ENCODE measurements at places on chromosomes 5 and 9.

DNA sequence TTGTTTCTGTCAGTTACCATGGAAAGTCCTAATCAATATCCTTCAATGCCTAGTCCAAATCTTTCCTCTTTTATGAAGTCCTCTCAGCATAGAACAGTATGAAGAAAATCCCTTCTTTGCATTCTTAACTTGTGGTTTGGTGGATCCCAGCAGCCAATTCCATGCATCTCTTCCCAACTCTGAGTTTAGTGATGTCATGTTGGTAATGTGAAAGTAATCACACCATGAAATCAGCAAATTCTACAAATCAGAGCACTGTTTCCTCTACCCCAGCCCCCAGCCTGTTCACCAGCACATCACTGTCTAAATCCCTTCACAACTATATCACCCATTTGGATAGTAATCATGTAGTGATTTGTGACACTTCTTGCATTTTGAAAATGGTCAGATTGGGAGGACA, 4.7 kb upstream of the C1QTNF2 start:
- DNase-seq = no peak

DNA sequence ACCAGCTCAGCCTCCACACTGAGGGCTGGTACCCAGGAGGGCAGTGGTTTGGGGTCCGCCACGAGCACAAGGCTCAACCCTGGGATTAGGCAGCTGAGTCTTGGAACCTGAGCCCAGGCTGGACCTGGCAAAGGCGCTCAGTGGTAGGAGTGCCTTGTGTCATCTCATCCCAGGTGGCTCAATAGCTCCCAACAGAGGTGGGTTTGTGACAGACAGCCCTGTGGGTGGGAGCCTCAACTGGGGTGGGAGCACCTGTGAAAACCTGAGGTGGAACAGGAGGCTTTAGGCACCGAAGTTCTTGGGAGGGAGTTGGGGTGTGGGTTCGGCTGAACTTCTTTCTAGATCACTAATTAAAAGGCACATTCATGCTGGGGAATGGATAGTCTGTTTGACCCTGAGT, 35.2 kb upstream of the SMU1 start:
- DNase-seq = no peak

GRCh38 chr9:20189871-20190270, 401.0 kb upstream of the SLC24A2 start:
- no peak for DNase-seq

GRCh38 chr5:36040651-36041536, 25.8 kb downstream of the UGT3A2 start:
- DNase-seq = no peak

GRCh38 chr9:105069696-105070095, 141.7 kb upstream of the ABCA1 start:
- peak; percentile 66 for DNase-seq

DNA sequence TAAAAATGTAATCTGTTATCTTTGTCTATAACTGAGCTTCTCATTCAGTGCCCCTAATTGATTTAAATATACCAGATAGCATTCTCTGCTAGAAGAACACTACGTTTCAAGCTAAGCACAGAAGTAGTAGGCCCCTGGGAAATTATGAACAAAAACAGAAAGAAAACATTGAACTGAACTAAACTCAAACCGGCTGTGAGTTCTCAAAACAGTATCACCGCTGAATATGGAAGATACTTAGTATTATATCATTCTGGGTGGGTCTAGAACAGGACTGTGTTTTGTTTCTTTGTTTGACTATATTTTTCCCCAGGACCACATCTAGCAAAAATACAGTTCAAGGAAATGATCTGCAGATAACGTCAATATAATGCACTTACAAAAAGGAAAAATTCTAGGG, 95.1 kb upstream of the HMHB1 start:
- DNase-seq = no peak

DNA sequence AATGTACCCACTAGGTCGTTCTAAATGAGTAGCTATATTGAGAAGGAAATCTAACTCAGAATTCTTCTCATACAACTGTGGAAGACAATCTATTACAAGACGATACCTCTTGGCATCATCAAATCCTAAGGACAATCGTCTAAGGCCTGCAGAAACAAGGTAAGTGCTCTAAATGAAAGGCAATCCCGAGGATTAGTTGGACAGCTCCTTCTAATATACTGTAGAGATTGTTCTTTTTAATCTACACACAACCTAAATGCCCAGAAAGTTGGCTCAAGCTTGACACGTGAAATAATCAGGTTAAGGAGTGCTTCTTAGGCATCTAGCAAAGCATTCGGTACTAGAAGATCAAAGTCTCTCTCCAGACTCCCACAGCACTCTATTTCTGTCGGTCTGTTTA, 55.1 kb downstream of the MED27 start:
- no peak for DNase-seq

DNA sequence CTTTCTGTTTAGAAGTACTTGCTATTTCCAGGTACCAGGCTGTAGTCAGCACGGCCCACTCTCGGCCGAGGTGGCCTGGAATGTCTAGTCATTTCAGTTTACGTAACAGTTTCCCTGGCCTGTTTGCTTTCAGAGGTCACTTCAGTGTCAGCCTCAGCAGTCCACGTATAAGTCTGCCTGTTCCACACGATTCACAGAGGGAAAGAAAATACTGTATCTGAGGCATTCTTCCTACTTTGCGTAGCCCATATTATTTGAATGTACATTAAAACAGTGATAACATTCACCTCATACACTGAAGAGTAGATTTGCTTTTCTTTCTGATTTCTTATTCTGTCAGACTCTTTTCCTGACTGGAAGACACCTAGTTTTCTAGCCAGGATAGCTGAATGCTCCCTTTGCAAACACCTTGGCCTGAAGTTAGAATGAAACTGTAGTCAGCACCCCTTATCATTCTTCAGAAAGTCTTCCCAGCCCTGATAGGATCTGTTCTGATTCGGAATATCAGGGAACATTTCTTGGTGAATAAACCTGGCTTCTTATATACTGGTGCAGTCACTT, 140.9 kb downstream of the AOPEP start:
- DNase-seq = peak; percentile 74

DNA sequence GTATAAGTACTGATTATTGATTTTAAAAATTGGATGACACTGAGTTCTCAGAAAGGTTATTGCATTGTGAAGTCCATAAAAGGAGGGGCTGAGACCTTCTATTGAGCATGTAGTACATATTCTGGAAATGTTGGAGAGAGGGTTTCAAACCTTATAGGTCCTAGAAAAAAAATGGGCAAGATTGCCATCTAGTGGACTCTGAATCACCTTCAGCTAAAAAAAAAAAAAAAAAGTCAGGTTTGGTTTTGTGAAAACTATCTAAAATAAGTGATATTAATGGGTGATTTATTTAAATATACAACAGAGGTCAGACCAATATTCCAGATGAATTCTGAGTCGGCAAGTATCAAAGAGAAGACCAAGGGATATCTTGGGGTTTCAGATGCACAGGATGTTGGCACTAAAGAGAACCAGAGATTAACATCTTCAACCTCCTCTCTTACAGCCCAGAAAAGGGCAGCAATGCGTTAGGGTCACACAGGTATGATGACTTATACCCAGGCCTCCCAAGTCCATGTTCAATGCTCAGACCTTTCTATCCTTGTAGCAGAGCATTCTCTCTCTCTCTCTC, 109.8 kb upstream of the NMUR2 start:
- no peak for DNase-seq

- DNase-seq = no peak
Observed at GRCh38 chr9:137034039-137034708, 2.3 kb upstream of the FUT7 start.

GRCh38 chr5:175471196-175471595, 7.2 kb upstream of the SFXN1 start:
- DNase-seq = peak; percentile 9

DNA sequence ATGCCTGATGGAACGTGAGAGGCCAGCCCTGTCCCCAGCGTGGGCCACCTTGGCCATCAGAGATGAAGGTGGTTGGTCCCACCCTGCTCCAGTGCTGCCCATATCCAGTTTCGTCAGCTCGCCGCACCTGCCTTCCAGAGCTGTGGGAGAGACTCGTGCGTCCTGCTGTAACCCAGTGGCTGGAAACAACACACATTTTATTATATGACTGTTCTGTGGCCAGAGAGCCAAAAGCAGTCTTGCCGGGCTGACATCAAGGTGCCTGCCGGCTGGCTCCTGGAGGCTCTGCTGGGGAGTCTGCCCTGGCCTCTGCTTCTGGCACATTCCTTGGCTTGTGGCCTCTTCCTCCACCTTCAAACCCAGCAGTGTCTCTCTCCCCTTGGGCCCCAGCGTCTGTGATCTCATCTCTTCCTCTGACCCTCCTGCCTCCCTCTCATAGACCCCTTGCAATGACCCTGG, 94.7 kb downstream of the RXRA start:
- DNase-seq = no peak

GRCh38 chr5:72569408-72569944, 62.3 kb upstream of the ZNF366 start:
- no peak for DNase-seq

DNA sequence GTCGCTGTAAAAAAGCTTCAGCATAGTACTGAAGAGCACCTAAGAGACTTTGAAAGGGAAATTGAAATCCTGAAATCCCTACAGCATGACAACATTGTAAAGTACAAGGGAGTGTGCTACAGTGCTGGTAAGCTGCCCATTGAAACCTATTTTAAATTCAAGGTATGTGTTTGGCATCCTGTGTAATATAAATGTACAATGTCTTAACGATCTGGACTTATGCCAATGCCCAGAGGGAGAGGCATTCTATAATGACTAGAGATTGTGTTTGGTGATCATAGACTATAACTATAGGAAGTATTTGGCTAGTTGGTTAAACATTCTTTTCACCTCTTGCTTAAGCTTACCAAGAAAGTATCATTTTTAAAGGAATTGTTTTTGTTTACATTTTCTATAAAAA, 95.7 kb downstream of the INSL6 start:
- no peak for DNase-seq

- DNase-seq = peak; percentile 23
Observed at GRCh38 chr5:14810928-14811572, 60.5 kb downstream of the ANKH start.

DNA sequence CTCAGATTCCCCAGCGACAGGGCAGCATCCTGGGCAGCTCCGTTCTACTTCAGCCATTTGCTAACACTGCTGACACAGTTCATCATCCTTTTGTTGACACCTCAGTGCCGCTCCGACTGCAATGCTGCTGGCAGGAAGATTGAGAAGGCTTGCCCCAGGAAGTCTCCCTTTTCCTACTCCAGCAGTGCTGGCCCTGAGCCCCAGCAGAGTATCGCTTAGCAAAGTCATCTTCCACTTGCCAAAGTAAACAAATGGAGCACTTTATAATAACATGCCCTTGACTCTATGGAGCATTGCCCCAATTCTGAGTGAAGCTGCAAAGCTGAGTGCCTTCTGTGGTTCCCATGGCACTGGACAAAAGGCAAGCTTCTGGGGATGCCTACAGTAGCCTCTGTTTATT, 32.2 kb downstream of the PRLR start:
- no peak for DNase-seq

DNA sequence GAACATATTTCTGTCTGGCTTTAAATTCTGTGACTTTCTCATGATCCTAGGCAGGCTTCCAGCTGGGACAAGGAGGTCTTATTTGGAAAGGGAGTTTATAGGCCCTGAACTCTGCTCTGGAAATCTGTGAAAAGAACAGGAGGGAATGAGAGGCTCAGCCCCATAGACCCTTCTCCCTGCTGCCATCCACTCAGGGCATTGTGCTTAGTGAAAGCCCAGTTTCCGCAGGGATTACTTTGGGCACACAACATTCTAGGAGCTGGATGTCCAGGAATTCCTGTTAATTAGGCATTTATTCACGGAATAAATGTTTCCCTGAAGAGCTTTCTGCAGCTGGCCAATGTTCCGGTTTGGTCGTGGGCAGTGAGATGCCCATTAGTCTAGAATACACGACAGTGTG, 32.7 kb upstream of the COL15A1 start:
- no peak for DNase-seq

DNA sequence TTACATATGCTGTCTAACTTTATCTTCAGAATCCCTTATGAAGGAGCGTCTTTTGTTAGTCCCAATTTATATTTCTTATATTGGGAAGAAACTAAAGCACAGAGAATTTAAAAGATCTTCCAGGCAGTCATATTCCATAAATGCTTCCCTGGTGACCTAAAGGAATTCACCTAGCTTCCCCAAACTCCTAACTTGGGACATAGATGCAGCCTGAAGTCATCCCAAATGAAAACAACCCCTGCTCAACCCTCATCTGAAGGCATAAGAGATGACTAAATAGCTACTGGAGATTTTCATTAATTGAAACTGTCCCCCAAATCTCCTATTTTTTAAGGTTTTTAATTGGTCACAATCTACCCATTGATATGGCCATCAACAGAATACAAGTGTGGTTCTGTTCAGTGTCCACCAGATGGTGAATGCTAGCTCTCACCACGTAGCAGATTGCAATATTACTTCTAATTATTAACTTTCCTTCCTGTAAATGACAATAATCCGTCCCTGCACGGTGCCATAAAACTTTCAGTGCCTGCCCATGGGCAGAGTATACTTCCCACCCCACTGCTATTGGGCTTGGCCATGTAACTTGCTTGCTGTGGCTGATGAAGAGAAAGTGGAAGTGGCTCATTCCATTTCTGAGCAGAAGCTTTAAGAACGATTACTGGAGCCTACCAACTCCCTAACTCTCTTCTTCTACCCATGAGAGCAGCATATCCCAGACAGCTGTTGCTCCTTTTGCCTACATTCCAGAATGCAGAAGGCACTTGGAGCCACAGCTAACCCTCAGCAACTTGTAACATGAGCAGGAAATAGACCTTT, 18.7 kb downstream of the PRUNE2 start:
- DNase-seq = peak; percentile 38

DNA sequence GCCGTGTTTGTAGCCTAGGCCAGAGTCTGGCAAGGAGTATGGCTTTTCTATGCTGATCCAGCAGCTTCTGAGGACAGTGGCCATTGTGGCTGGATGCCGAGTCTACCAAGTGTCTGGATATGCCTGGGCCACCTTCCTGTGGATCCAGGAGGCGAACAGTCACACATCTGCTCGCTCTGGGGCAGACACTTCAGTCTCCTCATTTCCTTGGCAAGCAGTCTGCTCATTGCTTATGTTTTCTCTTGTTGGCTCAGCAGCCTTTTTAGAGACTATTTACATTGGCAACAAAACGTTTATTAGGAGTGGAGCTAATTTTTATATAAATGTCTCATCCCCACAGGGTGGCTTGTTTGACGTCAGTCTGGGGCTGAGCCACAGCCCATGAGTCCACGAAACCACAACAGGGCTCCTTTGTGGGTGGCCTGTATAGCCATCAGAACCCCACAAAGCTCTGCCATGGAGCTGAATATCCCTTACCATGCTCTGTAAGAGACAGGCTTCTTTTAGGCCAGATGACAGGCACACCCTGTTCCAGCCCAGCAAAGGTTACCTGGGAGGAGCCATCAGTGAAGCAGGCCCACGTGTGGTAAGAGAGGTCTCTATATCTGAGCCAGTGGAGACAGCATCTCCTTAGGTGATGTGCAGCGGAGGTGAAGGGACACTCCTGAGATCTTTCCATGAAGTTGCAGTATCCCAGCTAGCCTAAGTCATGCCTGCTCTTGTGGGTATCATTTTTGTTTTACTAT, 221.7 kb downstream of the DIRAS2 start:
- no peak for DNase-seq

GRCh38 chr5:98836175-98836574, 62.7 kb downstream of the RGMB start:
- no peak for DNase-seq
